Aorta (tissue), 5 donors: ENCODE measurements at places on chromosomes 1 and 21.

- no peak for DNase-seq
Observed at GRCh38 chr1:180053594-180054567, 99.3 kb downstream of the CEP350 start.

GRCh38 chr1:101410048-101410878, 173.4 kb downstream of the S1PR1 start:
- no peak for DNase-seq

- no peak for DNase-seq
Observed at GRCh38 chr1:45883658-45884057, 80.2 kb downstream of the MAST2 start.

- no peak for DNase-seq
Observed at GRCh38 chr1:180811886-180812285, 100.8 kb upstream of the KIAA1614 start.

DNA sequence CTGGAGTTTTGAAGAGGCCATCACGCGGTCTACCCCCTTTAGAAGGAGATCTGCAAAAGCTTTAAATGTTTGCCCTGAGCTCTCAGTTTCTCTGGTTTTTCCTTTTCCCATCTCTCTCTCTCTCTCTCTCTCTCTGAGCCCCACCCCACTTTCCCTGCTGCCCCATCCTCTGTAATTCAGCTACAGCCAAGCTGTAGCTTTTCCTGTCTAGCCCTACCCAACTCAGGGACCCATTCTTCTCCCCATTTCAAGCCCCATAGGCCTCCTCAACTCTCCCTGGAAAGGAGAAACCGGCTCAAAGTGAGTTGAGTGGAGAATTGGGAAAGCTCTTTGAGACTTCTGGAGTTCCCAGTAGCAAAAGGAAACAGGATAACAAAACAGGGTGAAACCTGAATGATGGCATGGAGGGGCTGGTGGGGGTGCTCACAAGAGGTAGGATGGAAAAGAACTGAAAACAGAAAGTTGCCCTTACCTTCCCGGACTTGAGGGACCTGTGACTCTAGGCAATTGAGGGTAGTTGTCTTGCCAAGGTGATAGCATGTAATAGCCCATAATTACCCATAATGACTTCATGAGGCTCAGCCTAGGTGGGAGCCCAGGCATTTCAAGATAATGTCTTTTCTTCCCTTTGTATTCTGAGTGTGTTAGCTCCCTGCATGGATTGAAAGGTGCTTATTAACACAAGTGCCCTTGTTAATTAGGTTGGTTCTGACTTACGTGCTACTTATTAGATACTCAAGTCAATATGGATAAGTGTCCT, 84.9 kb downstream of the SLC16A1 start:
- DNase-seq, result no peak

- no peak for DNase-seq
Observed at GRCh38 chr1:198497326-198498102, 43.0 kb downstream of the ATP6V1G3 start.

- no peak for DNase-seq
Observed at GRCh38 chr1:186605762-186606350, 74.4 kb downstream of the PTGS2 start.
